ENCODE measurements at places on chromosomes 2 and 18. TPM values are rescaled to one million over a fixed set of nuclear protein-coding genes. Genes with fewer than 3 reads are reported as not detected.

REEP1 gene
- total RNA-seq, result 0.98 TPM

SLC5A7 gene
- total RNA-seq, result not detected

SCG2 gene
- total RNA-seq, result not detected

DYNAP gene
- total RNA-seq, result not detected

OSBPL6 gene
- 6.7 TPM for total RNA-seq

CENPO gene
- 28.7 TPM for total RNA-seq

SIX3 gene
- total RNA-seq, result not detected
